ENCODE measurements at places on chromosomes 4 and X.
A peak's percentile ranks its signal among the peaks of the same experiment; 100 is the strongest.

GRCh38 chrX:132486599-132487178 is 2.1 kb downstream of the MBNL3 start:
- H3K4me1 ChIP-seq: peaks cover 41% of the 10 kb centered on the region
- H3K27ac ChIP-seq: no peak overlapping the region
- H3K27me3 ChIP-seq: no peaks in the 10 kb centered on the region
- DNase-seq: no peak
- no peaks in the 10 kb centered on the region for H3K36me3 ChIP-seq

DNA sequence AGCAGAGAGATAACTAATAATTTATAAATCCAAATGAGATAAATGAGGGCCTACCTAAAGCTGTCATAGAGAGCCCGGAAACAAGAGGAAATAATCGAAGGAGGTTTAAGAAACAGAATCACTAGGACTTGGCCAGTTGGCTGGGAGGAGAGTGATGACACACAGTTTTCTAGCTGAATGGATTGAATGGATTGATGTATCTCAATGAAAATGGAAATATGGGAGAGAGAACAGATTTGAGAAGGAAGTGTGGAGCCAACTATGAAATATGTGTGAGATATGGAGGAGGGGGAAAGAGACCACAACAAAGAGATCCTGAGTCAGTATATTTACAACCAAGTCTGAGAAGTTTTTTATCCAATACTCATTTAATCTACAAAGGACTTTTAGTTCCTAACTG is 35.7 kb upstream of the CXXC4 start:
- no peaks in the 10 kb centered on the region for H3K4me1 ChIP-seq
- no peak overlapping the region for H3K27ac ChIP-seq
- H3K4me3 ChIP-seq: no peak overlapping the region
- no peaks in the 10 kb centered on the region for H3K27me3 ChIP-seq

DNA sequence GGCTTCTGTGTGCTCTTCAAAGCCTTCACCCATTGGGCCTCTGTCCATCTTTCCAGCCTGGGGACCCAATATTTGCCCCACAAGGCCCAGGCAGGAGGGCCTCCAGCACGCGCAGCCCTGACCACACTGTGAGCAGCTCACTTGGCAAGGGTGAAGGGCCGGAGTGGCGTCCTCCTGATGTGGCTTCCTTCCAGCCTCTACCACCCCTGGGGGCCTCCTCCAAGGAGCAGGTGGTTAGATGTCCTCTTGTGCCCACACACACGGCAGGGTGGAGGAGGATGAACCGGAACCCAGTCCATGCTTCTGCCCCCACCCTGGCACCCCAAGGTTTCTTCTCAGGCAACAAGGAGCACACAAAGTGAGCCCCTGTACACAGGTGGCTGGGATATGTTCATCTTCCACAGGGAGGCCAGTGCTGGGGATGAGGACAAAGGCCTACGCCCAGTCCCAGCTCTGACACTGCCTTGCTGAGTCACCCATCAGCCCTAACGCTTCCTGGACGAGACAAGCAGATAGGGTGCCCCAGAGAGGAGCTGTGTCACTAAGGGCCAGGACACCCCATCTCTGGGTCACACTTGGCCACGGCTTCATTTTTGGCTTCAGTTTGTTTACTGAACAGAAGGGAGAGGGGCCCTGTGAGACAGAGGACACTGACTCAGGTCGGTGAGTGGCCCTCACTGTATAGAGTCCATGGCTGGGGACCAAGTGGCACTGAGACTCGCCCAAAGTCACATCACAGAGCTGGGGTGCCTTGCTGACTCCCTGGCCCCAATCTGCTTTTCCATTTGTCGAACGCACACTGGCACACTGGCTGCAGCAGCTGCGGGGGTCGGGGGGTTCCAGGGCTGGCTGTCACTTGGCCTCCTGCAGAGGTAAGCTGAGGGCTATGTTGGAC is 1.9 kb downstream of the UBL4A start:
- 0 out of 2 replicates have a peak, but pooled peaks cover 4% of the 10 kb centered on the region for H3K4me1 ChIP-seq
- H3K4me3 ChIP-seq: no peak overlapping the region
- no peak for DNase-seq
- no peaks in the 10 kb centered on the region for H3K36me3 ChIP-seq
- H3K27ac ChIP-seq: no peak overlapping the region

- DNase-seq: no peak
- H3K27ac ChIP-seq: no peak overlapping the region
- 0 out of 2 replicates have a peak, but pooled peaks cover 5% of the 10 kb centered on the region for H3K4me1 ChIP-seq
- H3K4me3 ChIP-seq: no peak overlapping the region
Measured at GRCh38 chr4:113447061-113447460, 314.5 kb downstream of the CAMK2D start.

DNA sequence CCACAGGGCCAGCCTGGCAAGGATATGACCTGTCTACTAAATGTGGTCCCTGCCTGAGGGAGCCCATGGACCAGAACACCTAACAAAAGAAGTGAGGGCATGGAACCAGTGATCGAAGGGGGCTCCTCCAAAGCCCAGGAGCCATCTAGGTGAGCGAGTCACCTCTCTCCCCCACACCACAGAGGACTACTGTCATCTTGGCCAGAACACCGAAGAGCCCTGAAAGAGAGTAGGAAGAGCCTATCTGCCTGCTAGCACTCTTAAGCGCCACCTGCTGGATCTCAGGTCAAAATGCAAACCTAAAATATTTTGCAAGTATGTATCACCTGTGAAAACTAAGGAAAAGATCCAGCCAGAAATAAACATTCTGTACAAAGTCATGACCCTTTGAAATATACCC is 137.9 kb upstream of the ZXDB start:
- H3K4me1 ChIP-seq: no peaks in the 10 kb centered on the region
- H3K27ac ChIP-seq: no peak overlapping the region
- H3K36me3 ChIP-seq: peaks cover 3% of the 10 kb centered on the region
- H3K27me3 ChIP-seq: no peaks in the 10 kb centered on the region

GRCh38 chr4:189087971-189088370 is 852.7 kb upstream of the FRG1 start:
- H3K4me1 ChIP-seq: no peaks in the 10 kb centered on the region
- DNase-seq: no peak
- no peak overlapping the region for H3K27ac ChIP-seq
- H3K4me3 ChIP-seq: no peak overlapping the region
- no peaks in the 10 kb centered on the region for H3K36me3 ChIP-seq
- H3K27me3 ChIP-seq: no peaks in the 10 kb centered on the region

- no peak for DNase-seq
- H3K4me1 ChIP-seq: no peaks in the 10 kb centered on the region
- no peak overlapping the region for H3K27ac ChIP-seq
- no peaks in the 10 kb centered on the region for H3K36me3 ChIP-seq
Measured at GRCh38 chr4:140869446-140869845, 113.3 kb upstream of the TBC1D9 start.

- no peak overlapping the region for H3K27ac ChIP-seq
- H3K36me3 ChIP-seq: no peaks in the 10 kb centered on the region
- no peak for DNase-seq
- no peak overlapping the region for H3K4me3 ChIP-seq
Measured at GRCh38 chr4:177385576-177386277, 56.5 kb downstream of the AGA start.

- H3K4me1 ChIP-seq: no peaks in the 10 kb centered on the region
- no peaks in the 10 kb centered on the region for H3K27me3 ChIP-seq
- DNase-seq: no peak
- no peak overlapping the region for H3K4me3 ChIP-seq
- no peak overlapping the region for H3K27ac ChIP-seq
- H3K36me3 ChIP-seq: no peaks in the 10 kb centered on the region
Measured at GRCh38 chr4:113962719-113963265, 16.7 kb downstream of the ARSJ start.

- no peaks in the 10 kb centered on the region for H3K36me3 ChIP-seq
- DNase-seq: no peak
- H3K4me1 ChIP-seq: no peaks in the 10 kb centered on the region
Measured at GRCh38 chrX:11967986-11968869, 170.0 kb upstream of the FRMPD4 start.

- H3K27ac ChIP-seq: no peak overlapping the region
- no peak overlapping the region for H3K4me3 ChIP-seq
- DNase-seq: no peak
- no peaks in the 10 kb centered on the region for H3K36me3 ChIP-seq
Measured at GRCh38 chrX:47807548-47807947, 29.2 kb upstream of the ZNF81 start.

GRCh38 chr4:102959496-102959895 is 60.0 kb downstream of the SLC9B1 start:
- no peaks in the 10 kb centered on the region for H3K27me3 ChIP-seq
- no peaks in the 10 kb centered on the region for H3K4me1 ChIP-seq
- H3K4me3 ChIP-seq: no peak overlapping the region
- no peak overlapping the region for H3K27ac ChIP-seq
- no peak for DNase-seq
- H3K36me3 ChIP-seq: no peaks in the 10 kb centered on the region

DNA sequence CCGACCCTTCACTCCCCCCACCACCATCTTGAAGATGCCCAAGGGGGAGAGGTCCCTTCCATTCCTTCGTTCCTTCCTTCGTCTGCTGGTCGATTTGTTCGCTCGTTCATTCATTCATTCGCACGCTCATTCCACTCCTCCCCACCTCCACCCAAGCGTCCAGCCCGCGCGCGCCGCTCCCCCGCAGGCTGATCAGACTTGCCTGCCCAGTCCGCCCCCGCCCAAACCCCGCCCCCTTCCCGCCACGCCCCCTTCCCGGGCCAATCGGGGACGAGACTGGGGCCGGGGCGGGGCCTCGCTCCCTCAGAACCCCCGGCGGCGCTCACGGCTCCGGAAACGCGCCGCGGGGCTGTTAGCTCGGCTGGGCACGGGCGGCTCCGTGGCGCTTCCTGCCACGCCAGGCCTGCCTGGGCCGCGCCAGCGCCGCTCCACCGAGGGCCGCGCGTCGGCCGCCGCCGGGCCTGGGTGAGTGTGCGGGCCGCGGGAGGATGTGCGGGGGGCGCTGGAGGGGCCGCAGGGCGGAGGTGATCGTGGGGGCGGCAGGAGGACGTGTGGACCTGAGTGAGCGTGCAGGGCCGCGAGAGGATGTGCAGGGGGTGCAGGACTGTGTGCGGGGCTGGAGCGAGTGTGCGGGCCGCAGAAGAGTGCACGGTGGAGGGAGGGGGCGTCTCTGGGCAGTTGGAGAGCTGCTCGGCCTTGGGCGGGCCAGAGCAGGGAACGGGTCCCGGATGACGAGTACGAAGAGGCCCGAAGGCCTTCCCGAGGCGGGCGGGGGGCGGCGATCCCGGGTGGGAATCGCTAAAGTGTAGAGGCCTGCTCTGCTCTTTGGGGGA is at the start of gene ZNF275:
Gene ZNF275, plus strand, starts transcription at position 333 of the 833 bp plus-strand sequence. CDS start 2,527 bp downstream, outside the sequence.
- DNase-seq: peak; percentile 76
- H3K4me3 ChIP-seq: peak within 1 kb of the TSS; percentile 63
- peak within 1 kb of the TSS; percentile 83 for H3K27ac ChIP-seq
- H3K36me3 ChIP-seq: peaks cover 13% of the 10 kb centered on the region
- H3K27me3 ChIP-seq: no peaks in the 10 kb centered on the region
- H3K4me1 ChIP-seq: peaks cover 16% of the 10 kb centered on the region

- H3K4me1 ChIP-seq: no peaks in the 10 kb centered on the region
- H3K27ac ChIP-seq: no peak overlapping the region
- no peak overlapping the region for H3K4me3 ChIP-seq
- no peak for DNase-seq
- H3K27me3 ChIP-seq: no peaks in the 10 kb centered on the region
- no peaks in the 10 kb centered on the region for H3K36me3 ChIP-seq
Measured at GRCh38 chr4:162234595-162234994, 70.8 kb upstream of the FSTL5 start.

GRCh38 chr4:86557526-86557925 is 36.6 kb upstream of the PTPN13 start:
- no peaks in the 10 kb centered on the region for H3K36me3 ChIP-seq
- peak; percentile 42 for DNase-seq
- H3K4me1 ChIP-seq: peaks cover 4% of the 10 kb centered on the region
- peak overlapping the region; percentile 19 for H3K27ac ChIP-seq

DNA sequence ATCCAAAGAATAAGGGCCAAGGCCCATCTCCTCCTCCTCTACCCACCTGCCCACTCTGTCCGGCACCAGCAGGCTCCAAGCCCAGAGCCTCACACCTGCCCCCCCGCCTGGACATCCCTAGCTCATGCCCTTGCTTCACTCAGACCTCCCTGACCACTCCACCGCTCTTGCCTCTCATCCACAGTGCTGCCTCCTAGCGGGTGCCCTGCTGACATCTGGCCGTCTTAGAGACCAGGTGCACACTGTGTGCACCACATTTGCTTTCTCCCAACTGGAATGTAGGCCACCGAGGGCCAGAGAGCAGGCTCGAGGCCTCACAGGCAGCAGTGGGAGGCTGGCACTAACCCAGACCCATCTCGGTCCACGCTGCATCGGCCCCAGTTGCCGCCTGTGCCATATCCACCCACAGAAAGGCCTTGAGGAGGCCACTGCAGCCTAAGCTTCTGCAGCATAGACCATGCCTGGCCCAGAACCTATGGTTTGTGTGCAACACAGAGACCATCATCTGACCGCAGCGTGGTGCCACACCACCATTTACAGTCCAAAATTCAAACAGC is 13.5 kb downstream of the LETM1 start:
- H3K36me3 ChIP-seq: 0 out of 2 replicates have a peak, but pooled peaks cover 5% of the 10 kb centered on the region
- H3K27me3 ChIP-seq: no peaks in the 10 kb centered on the region
- no peak overlapping the region for H3K4me3 ChIP-seq
- H3K27ac ChIP-seq: no peak overlapping the region
- H3K4me1 ChIP-seq: no peaks in the 10 kb centered on the region

DNA sequence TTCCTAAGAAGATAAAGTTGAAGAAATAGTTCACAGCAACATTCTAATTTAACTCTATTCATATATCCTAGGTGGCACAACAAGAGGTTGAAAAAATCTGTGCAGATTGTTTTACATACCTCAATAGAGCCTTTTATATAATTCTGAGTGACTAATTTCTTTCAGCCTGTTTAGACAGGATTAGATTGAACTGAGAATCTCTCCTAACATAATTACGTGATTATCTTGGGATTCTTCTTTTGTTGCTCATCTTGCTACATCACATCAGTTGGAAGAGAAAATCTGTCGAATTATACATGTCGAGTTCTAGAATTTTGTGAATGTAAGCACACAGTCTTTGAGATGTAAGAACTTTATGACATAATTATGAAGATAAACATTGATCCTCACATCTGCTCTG is 1873.7 kb upstream of the IGFBP7 start:
- H3K4me3 ChIP-seq: no peak overlapping the region
- no peak for DNase-seq
- H3K27ac ChIP-seq: no peak overlapping the region
- no peaks in the 10 kb centered on the region for H3K27me3 ChIP-seq
- no peaks in the 10 kb centered on the region for H3K4me1 ChIP-seq

- no peaks in the 10 kb centered on the region for H3K27me3 ChIP-seq
- no peaks in the 10 kb centered on the region for H3K4me1 ChIP-seq
- peak; percentile 32 for DNase-seq
- peak overlapping the region; percentile 95 for H3K27ac ChIP-seq
- H3K36me3 ChIP-seq: peaks cover 3% of the 10 kb centered on the region
Measured at GRCh38 chrX:1392376-1393068, 609 bp upstream of the SLC25A6 start.

GRCh38 chr4:76626686-76627465 is 191.8 kb downstream of the SHROOM3 start:
- no peaks in the 10 kb centered on the region for H3K36me3 ChIP-seq
- no peak for DNase-seq
- H3K4me1 ChIP-seq: no peaks in the 10 kb centered on the region
- H3K4me3 ChIP-seq: no peak overlapping the region
- no peaks in the 10 kb centered on the region for H3K27me3 ChIP-seq
- H3K27ac ChIP-seq: no peak overlapping the region

GRCh38 chrX:39714471-39714870 is 383.3 kb downstream of the BCOR start:
- no peaks in the 10 kb centered on the region for H3K27me3 ChIP-seq
- H3K36me3 ChIP-seq: no peaks in the 10 kb centered on the region
- no peak overlapping the region for H3K4me3 ChIP-seq
- DNase-seq: no peak

- DNase-seq: no peak
- H3K27ac ChIP-seq: no peak overlapping the region
- H3K36me3 ChIP-seq: no peaks in the 10 kb centered on the region
- H3K27me3 ChIP-seq: peaks cover 53% of the 10 kb centered on the region
- H3K4me3 ChIP-seq: no peak overlapping the region
Measured at GRCh38 chr4:7774301-7775294, 165.1 kb downstream of the AFAP1 start.

Data from MM.1S (cell line).